ENCODE measurements at places on chromosomes 11 and 22.

DNA sequence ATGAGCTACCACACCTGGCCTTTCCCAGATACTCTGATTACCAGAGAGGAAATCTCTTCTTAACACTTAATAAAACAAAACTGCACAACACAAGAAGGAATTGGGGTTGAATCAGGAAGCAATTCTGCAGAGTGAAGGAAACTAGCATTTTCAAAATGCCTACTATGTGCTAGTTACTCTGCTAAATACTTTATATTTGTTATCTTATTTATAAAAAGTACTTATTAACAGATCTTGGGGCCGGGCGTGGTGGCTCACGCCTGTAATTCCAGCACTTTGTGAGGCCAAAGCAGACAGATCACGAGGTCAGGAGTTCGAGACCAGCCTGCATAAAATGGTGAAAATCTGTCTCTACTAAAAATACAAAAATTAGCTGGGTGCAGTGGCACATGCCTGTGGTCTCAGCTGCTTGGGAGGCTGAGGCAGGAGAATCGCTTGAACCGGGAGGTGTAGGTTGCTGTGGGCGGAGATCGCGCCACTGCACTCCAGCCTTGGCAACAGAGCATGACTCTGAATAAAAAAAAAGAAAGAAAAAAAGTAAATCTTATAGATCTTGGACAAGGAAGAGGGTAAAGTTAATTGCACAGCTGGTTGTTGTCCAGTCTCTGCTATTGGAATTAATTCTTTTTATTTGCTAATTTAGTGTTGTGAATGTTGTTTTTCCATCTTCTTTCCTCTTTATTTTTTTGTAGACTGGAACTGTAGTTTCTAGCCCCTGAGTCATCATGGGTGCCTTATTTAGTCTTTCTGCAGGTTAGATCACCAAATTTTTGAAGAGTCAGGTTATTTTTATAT is 22.1 kb downstream of the TMEM135 start:
- DNase-seq = no peak

- no peak for DNase-seq
Observed at GRCh38 chr11:122042981-122043380, 73.0 kb downstream of the BLID start.

- peak; percentile 79 for DNase-seq
Observed at GRCh38 chr11:44824300-44824704, 97.5 kb downstream of the TSPAN18 start.

GRCh38 chr11:73280626-73281025 is 8.5 kb downstream of the P2RY6 start:
- no peak for DNase-seq

- no peak for DNase-seq
Observed at GRCh38 chr11:12258451-12258850, 118.9 kb upstream of the PARVA start.

DNA sequence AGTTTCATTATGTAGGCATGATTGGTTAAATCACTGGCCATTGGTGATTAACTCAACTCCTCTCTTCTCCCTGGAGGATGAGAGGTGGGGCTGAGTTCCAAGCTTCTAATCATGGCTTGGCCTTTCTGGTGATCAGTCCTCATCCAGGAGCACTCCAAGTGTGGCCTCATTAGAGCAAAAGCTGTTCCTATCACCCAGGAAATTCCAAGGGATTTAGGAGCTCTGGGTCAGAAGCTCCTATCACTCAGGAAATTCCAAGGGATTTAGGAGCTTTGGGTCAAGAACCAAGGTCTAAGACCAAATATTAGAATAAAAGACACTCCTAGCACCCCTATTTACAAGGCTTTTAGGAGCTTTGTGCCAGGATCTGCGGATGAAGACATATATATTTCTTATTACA is 168.0 kb upstream of the BDNF start:
- no peak for DNase-seq

DNA sequence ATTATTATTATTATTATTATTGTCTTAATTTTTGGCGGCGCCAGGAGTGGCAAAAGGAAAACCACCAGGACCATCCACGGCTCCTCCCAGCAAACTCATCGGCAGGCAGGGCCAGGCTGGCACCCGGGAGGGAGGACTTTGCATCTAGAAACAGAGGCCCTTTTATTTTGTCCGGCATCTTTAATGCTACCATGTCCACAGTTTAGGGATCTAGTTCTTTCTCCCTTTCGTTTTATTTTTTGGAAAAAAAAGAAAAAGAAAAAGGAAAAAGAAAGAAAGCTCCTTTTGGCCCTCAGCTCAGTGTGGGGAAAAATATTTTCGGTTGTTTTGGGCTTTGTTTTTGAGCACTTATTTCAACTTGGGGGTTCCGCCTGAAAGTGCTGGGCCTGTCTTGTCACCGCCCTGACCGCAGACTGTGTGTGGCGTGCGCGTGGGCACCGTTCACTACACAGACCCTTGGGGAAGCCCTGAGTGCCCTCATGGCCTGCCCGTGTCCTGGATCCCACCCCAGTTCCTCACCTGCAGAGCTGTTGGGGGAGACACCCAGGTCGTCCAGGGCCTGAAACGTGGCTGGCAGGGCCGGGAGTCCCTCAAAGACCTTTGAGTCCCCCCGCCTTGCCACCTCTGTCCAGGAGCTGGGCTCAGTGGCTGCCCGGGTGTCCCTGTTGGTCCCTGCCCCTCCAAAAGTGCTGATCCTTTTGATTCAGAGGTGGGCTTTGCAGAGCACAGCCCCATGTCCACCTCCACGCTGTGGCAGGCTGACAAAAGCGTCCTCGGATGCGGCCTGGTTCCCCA is 69.1 kb upstream of the PPARA start:
- no peak for DNase-seq

DNA sequence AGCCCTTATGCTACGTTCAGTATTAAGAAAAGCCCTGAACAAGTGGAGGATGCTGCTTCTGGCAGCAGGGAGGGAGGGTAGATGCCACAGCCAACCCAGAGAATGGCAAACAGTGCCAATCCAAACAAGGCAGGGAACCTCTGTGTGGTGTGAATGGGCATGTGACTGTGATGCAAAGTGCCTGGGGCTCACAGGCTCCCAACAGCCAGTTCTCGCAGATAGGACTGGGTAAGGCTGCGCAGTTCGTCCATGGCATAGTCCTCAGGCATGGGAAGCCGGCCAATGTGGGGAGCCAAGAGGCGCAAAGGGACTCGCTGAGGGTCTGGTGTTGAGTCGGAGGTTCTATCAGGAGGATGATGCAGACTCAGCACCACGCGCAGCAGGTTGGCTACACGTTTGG is 4.8 kb upstream of the CHRNA10 start:
- DNase-seq = no peak

DNA sequence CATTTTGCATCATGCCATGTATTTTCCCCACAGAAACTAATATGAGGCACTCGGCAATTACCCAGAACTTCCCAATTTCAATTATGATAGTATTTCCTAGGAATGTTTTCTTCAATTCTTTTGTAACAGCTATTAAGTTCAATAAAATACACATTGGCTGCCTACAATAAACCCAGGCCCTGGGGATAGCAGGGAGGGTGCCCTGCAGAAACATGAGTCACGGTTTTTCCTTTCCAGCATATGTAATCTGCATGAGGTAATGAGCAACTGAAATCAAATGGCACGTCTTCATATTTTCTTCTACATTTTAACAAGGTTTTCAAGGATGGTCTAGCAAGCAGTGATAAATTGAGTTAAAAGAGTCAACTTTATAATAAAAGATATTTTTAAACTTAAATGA is 32.0 kb downstream of the GUCY1A2 start:
- no peak for DNase-seq

DNA sequence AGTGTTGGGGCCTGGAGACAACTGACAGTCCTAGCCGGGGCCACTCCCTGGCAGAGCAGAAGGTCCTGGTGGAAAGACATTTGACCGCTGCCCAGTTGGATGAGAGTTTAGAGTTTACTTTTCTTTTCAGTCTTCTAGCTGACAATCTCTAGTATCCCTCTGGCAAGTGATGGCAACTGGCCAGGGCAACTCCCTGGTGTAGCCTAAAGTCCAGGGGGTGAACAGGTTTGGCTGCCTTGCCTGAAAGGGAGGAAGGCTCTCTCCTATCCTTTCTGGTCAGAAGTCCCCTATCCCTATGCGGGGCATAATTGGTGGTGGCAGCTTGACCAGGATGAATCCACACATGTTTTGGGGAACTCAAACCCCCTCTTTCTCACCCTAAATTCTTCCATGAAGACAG is 16.8 kb upstream of the MSANTD2 start:
- DNase-seq = no peak

DNA sequence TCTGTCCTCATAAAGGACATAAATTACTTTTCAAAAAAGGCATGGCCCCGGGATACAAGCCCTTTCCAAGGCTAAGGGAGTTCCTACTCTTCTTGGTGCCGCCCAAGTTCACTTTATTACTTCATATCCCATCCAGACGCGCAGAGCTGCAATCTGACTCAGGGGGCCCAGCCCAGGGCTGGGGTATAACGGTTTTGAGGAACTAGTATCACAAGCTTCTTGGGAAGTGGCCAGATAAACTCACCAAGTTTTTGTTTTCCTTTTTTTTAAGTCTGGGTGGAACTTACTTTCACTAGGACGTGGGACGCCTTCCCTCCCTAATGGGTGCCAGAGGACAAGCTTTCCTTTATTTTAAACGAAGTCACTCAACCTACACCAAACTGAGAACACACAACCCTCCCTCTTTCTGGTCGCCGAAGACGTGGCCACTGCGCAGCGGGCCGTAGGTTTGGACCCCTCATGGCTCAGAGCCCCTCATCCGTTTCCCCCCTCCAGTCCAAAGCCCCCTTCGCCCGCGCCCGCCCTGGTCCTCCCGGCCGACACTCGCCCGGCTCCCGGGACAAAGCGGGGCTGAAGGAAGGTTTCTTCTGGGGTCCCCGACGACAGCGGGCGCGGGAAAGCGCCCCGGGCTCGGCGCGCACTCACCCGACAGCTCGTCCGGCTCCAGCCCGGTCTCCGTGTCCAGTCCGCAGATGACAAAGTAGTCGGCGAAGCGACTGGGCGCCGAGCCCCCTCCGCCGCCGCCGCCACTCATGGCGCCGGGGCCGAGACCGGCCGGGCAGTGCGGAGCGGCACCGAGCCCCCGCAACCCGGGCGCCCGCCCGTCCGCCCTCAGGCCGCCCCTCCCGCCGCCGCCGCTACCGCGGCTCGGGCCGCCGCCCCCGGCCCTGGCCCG is 587 bp downstream of the DENND5A start:
- peak; percentile 39 for DNase-seq

GRCh38 chr11:69711822-69712801 is 8.3 kb upstream of the FGF19 start:
- no peak for DNase-seq

DNA sequence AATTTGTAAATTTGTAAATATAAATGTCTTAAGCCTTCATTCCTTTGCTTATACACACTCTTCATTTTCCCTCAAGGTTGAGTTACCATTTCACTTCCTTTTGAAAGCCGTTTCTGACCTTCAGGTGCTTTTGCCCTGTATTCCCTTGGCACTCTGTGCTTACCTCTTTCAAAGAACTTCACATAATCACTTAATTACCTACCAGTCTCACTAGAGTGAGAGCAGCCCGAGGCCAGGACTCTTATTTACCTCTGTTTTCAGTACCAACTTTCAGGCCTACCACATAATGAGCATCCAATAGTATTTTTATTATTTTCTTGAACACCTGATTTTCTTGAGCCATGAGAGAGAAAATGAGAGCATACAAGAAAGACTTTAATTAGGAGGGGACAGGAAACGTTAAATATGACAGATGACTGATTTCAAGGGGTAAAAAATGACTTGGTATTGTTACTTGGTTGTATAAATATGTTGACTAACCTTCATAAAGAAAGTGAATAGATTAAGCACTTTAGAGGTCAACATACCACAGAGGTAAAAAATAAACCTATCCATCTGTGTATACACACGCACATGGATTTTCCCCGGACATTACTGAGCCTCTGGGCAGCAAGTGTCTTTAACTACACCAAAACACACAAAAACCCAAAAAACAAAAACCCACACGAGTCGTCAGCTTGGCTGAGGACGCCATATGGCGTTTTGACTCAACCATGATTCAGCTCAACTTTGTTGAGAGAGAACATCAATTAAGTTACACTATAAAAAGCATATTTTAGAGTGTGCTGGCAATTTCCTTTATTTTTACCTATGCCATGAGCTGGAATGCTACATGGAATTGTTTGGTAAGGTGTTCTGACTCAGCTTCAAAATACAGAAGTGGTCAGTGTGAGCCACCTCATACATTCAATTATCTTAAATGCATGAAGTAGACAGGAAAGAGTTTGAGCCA is 7.6 kb downstream of the ATXN10 start:
- no peak for DNase-seq

GRCh38 chr11:92969634-92970347 is at the start of gene MTNR1B:
TSS of gene MTNR1B (plus strand) at chr11:92969651. CDS start at chr11:92969726, 75 bp downstream.
- DNase-seq = no peak

DNA sequence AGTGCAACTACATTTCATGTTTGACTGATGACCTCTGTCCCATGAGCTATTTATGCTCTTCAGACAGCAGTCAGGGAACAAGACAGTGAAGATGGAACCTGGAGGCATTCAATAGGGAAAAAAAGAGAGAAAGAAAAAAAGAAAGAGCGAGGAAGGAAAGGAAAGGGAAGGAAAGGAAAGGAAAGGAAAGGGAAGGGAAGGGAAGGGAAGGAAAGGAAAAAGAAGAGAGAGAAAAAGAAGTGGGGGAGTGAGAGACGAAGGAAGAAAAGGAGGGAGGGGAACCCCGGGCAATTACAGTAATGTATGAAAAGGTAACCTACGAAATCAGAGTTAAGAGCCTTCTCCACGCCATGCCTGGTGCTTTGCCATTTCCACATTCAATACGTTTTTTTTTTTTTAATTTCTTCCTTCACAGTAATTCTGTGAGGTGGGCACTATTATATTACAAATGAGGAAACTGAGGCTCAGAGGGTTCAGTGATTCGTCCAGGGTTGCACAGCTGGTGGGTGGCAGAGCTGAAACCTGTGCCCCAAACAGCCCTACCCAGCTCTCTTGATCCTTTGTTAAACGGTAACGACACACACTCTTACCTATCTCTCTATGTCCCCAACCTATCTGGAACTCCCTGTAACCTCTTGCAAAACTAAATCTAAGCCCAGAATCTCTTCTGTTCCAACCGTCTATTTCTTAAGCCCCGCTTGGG is 39.3 kb downstream of the ETS1 start:
- no peak for DNase-seq

- no peak for DNase-seq
Observed at GRCh38 chr11:132147464-132147863, 777.0 kb downstream of the NTM start.

DNA sequence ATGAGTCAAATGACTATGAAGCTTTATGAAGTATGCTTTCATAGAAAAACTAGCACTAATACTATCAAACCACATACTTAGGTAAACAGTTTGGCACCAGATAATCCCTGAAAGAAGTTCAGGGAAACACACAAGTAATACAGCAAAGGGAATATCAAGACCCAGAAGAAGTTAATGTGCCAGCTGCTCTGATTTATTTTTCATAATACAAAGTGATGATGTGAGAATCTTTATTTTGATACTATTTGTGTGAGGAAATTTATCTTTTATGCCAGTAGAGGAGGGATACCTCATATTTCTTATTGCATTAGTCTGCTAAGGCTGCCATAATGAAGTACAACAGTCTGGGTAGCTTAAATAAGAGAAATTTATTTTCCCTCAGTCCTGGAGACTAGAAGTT is 67.7 kb upstream of the ANO3 start:
- no peak for DNase-seq

- DNase-seq = no peak
Observed at GRCh38 chr22:29722587-29722986, 2.8 kb downstream of the CABP7 start.

Measured in H9 (cell line).